IPS DF 19.7 (cell line): ENCODE measurements at places on chromosomes 12 and 14.

GRCh38 chr14:76955575-76956315 lies 72.8 kb downstream of the IRF2BPL start:
- DNase-seq = no peak

- no peak for DNase-seq
Measured at GRCh38 chr12:9379023-9379742, 171.0 kb upstream of the PZP start.

GRCh38 chr12:121634836-121635235 lies 8.5 kb downstream of the ORAI1 start:
- DNase-seq = no peak

- DNase-seq = no peak
Measured at GRCh38 chr14:75558440-75558839, 20.0 kb upstream of the FLVCR2 start.

DNA sequence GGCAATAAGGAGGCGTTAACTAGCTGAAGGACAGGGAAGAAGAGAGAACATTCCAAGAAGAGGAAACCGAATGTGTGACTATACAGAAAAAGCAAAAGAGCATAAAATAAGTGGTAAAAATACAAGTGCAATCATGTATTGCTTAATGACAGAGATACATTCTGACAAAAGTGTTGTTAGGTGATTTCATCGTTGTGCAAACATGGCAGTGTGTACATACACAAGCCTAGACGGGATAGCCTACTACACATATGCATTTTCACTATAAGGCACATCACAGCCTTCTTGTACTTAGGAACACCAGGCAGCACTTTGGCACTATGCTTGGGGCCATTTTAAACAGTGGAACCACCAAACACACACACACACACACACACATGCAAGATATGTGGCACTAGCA lies 299.3 kb downstream of the BCAT1 start:
- no peak for DNase-seq

DNA sequence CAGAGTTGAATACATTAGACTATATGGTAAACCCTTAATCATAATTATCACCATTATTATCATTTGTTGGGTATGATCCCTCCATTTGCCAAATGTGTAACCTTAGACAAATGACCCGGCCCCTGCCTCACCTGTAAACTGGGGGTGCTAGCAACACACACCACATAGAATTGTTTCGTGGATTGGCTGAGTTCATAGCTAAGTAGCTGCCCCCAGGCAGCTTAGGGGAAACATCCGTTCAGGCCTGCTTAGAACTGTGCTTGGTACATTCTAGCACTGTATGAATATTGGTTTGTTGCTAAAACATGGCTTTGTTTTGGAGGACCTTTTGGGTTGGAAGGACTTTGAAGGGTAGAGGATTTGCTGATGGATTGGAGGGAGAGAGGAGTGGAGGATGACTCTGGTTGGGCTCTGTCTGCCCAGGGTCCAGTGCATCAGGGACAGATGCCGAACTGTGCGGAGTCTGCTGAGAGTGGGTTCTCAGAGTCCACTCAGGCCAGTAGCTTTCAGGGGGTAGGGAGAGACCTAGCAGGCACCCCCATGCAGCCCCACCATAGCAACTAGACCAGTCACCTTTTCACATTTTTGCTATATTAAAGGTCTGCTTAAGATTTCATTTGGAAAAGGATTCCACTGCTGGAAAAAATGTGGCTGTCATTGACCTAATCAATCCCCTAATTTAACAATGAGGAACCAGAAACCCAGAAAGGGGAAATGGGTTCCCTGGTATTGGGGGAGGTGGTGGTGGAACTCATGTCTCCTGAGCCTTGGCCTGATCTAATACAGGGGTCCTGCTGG lies 2.2 kb downstream of the RIN3 start:
- DNase-seq = no peak

GRCh38 chr14:92635896-92636295 lies 112.5 kb downstream of the LGMN start:
- DNase-seq = no peak

- DNase-seq = no peak
Measured at GRCh38 chr12:70049596-70050360, 193.5 kb upstream of the CNOT2 start.

GRCh38 chr14:64732536-64733120 lies 28.4 kb downstream of the PLEKHG3 start:
- DNase-seq = no peak

GRCh38 chr14:35117112-35117511 lies 4.7 kb downstream of the PPP2R3C start:
- no peak for DNase-seq

DNA sequence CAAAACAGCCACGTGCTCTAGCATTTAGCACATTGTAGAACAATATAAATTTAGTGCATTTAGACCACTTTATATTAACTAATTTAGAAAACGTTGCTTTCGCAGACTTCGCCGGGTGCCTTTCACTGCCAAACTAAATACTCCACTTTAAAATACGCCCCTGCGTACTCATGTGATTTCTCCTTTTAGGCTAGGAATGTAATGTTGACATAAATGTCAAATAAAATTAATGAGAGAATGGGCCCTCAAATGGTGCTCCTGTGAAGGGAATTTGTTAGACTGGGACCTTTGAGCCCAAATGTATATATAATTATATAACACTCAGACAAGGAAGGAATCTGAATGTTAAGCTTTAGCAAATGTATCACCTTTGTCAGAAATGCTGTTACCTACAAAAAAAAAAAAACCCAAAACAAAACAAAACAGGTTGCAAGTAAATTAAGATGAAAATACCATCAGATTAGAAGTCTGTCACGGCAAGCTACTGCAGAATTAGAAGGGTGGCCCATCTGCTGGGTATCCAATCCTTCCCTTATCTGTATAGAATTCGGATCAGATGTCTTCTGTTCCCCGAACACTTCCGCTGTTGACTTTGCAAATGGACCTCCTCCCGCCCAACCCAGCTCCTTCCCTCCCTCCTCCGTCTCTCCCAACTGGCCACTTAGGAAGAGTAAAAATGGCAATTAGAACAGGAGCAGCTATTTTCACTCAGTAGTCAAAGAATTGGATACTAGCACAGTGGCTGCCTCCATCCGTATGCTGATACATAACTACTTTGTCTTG lies 159.3 kb upstream of the FOXN3 start:
- peak; percentile 33 for DNase-seq

DNA sequence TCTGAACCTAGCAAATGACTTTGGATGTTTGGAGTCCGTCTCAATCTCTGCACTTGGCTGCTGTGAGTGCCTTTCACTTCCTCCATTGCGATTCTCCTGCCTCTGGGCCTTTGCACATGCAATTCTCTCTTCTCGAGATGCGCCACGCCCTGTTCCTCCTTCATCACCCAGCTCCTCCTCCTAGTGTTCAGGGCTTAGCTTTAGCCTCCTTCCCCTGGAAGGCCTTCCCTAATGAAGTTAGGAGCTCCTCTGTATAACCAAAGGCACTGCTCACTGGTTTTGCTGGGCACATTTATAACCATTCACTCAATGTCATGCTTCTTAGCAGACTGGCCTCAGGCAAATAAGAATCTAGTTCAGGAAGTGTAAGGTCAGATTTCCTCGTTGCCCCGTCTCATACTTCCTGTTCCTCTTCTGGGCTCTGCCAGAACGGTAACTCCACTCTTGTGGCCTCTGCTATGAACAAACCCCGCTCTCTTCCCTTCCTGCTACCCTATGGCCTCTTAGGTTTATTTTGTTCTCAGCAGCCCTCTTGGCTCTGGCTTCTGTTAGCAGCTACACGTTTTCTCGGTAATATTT lies 171.4 kb downstream of the CRADD start:
- no peak for DNase-seq

DNA sequence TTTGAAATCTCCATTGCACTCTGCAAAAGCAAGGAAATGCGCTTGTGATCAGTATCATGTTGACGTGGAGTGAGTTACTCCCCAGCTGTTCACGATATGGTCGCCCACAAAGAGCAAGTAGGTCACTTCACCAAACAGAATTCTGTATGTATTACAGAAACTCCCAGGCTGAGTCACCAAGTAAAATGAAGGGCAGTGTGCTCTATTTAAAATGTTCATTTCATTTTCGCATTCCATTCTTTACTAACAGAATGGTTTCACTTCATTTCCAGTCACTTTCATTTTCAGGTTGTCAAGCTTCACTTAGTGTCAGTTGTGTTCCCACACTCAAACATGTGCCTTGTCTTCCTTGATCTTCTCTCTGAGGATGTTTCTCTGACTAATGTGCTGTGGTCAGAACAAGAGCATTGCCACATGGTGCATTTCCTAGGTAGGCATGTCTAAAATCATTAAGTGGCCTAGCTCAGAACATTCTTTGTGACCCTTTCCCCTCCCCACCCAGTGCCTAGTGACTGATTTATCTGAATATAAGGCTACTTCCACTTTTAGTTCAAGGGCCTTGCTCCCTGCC lies 391.2 kb downstream of the RAD51B start:
- no peak for DNase-seq

DNA sequence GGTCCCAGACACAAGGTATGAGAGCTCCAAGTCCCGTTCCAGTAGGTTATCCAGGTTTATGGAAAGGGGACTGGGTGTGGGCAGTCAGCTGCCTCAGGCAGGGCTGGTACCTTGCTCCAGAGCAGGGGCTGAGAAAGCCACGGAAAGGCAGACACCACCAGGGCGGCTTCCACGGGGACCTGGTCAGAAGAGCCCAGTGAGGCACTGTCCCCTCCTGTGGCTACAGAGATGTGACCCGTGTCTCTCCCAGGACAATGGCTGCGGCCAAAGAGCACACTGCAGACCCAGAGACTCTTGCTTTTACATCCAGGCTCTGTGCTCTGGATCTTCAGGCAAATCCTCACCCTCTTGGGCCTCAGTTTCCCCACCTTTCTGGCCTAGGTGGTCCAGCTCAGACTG lies 8.8 kb downstream of the SERPINA4 start:
- DNase-seq = no peak

DNA sequence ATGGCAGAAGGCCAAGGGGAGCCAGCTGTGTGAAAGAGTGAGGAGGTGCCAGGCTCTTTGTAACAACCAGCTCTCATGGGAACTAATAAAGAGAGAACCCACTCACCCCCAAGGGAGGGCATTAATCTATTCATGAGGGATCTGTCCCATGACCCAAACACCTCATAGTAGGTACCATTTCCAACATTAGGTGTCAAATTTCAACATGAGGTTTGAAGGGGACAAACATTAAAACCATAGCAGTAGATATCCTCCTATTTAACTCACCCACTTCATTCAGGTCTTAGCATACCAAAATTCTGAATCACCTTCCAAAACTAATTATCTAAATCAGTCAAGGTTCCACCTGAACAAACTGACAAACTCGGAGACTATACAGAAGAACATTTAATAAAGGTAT lies 75.3 kb downstream of the PPFIA2 start:
- no peak for DNase-seq

GRCh38 chr12:68325966-68326365 lies 6.2 kb downstream of the MDM1 start:
- DNase-seq = no peak

- no peak for DNase-seq
Measured at GRCh38 chr14:97107080-97107479, 309.9 kb downstream of the VRK1 start.

- no peak for DNase-seq
Measured at GRCh38 chr14:36258241-36258640, 62.2 kb downstream of the MBIP start.
